ENCODE measurements at places on chromosomes 5 and 9. TPM values are rescaled to one million over a fixed set of nuclear protein-coding genes. Genes with fewer than 3 reads are reported as not detected.

DNA sequence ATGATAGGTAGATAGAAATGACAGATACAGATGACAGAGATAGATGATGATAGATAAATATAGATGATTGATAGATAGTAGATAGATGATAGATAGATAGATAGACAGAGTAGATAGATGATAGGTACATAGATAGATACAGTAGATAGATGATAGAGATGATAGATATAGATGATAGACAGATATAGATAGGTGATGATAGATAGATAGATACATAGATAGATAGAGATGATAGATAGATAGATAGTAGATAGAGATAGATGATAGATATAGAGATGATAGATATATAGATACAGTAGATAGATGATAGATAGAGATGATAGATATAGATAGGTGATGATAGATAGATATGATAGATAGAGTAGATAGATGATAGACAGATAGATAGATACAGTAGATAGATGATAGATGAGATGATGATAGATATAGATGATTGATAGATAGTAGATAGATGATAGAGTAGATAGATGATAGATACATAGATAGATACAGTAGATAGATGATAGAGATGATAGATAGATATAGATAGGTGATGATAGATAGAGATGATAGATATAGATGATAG lies 95.7 kb upstream of the SMIM23 start:
- no peaks in the 10 kb centered on the region for H3K36me3 ChIP-seq
- no peaks in the 10 kb centered on the region for H3K27me3 ChIP-seq
- H3K4me1 ChIP-seq: no peaks in the 10 kb centered on the region
- H3K4me3 ChIP-seq: no peak overlapping the region

DNA sequence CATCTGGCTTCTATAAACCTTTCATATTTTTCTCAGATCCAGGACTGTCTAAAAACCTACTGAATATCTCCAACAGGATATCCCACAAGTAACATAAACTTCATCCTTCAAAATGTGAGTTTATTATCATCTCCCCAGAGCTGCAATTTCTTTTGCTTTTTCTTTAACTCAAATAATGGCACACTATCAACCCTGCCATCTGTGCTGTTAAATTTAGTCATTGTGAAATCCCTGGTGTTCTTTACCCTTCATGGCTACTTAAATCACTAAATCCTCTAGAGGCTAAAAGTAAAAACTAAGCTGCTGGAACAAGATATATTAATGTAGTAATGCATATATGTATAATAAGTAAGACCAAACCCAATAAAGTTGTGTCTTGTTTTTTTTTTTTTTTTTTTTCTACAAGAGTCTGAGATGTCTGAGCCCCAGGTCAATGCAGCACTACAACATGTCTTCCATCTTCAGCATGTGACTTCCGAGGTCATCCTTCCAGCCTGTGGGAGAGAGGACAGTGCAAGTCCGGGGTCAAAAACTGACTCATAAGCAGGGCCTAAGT lies 362.9 kb downstream of the ADGRV1 start:
- no peak overlapping the region for H3K4me3 ChIP-seq
- no peaks in the 10 kb centered on the region for H3K4me1 ChIP-seq
- H3K36me3 ChIP-seq: no peaks in the 10 kb centered on the region
- DNase-seq: no peak

DNA sequence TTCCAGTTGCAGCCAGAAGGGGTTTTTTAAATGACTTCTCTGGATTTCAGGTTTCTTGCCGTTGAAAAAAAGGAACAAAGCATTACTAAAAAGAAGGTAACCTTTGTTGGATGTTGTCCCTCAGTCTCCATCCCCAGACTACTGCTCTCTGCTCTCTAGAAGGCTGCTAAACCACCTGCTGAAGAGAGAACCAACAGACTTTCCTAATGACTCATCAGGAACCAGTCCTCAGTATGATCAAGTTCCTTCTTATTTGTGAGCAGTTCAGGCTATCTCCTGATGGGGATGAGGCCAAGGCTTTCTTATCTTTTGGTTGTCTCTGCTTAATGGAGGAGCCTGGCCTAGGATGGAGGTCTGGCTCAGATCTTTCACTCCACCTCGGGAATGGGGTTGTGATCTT lies 4.1 kb downstream of the KIF4B start:
- H3K4me3 ChIP-seq: no peak overlapping the region
- H3K4me1 ChIP-seq: no peaks in the 10 kb centered on the region
- no peaks in the 10 kb centered on the region for H3K36me3 ChIP-seq
- H3K27ac ChIP-seq: no peak overlapping the region

- no peaks in the 10 kb centered on the region for H3K27me3 ChIP-seq
- H3K4me3 ChIP-seq: no peak overlapping the region
- no peaks in the 10 kb centered on the region for H3K4me1 ChIP-seq
- H3K27ac ChIP-seq: no peak overlapping the region
Measured at GRCh38 chr9:130299785-130300615, 34.4 kb downstream of the HMCN2 start.

- H3K27me3 ChIP-seq: no peaks in the 10 kb centered on the region
- H3K27ac ChIP-seq: no peak overlapping the region
- H3K36me3 ChIP-seq: no peaks in the 10 kb centered on the region
- H3K4me3 ChIP-seq: no peak overlapping the region
- DNase-seq: no peak
Measured at GRCh38 chr9:25658571-25658970, 19.7 kb downstream of the TUSC1 start.

DNA sequence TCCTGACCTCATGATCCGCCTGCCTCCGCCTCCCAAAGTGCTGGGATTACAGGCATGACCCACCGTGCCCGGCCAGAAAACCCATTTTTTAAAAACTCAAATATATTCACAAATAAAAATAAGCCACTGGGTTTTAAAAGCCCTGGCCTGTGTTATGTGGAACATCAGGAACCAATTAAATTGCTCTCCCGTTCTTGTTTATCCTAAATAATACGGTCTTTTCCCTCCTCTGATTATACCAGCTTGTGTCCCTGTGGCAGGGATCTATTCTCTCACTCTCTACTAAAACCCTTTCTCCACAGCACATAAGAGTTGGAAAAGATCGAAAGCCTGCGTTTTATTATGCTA lies 30.1 kb upstream of the LPAR1 start:
- H3K4me1 ChIP-seq: no peaks in the 10 kb centered on the region
- H3K36me3 ChIP-seq: no peaks in the 10 kb centered on the region
- H3K4me3 ChIP-seq: no peak overlapping the region
- DNase-seq: no peak

DNA sequence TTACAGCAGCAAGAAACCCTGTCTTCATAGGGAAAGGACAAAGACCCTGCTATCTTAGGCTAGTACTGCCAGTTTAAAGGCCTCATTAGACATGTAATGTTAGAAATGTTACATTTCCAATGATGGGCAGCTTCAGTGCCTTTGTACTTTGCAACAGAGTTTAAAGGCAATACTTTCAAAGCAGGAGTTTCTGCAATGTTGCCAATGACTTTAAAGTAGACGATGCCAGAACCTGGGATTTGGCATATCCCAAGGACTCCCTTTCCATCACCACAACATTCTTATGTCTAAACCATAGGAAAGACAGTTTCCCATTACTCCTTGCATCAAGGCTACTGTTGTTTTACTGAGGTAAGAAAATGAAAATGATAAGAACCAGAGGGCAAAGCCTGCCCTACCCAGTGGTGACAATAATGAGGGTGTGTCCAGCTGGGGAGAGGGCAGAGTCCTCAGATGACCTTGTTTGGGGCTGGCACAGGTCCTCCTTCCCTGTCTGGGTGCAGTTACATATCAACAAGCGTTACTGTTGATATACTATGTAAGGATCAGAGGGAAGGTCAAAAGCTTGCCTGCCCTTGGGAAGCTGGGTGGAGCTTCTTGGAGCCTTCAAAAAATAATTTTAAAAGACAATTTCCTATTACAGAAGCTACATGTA lies 27.5 kb upstream of the MLANA start:
- no peaks in the 10 kb centered on the region for H3K36me3 ChIP-seq
- no peaks in the 10 kb centered on the region for H3K4me1 ChIP-seq
- DNase-seq: peak; percentile 95
- H3K27me3 ChIP-seq: no peaks in the 10 kb centered on the region
- H3K27ac ChIP-seq: peak overlapping the region; percentile 68

DNA sequence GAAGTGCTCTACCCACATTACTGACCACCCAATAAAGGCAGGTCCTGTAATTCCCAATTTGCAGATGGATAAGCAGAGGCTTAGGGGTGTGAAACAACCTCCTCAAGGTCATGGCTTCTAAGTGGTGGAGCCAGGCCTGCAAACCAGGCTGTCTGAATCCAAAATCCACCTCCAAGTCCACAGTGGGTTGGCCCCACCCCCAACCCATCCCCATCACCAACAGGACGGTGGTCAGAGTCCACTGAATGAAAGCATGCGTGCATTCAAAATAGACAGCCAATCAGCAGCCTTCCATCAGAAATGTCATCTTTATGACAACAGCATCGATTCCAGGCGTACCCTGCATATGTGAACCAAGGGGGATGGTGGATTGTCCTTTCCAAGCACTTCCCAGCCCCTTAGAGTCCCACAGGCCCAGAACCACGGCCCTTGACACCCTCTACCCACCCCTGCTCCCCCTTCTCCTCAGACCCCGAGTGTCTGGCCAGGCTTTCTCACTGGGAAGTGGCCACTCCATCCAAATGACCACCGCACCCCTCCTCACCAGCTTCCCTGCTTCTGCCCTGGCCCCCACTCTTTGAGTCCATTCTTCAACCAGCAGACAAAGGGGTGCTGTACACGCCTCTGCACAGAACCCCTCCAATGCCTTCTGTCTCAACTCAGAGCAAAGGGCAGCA lies 133.1 kb downstream of the KCNIP1 start:
- no peak overlapping the region for H3K27ac ChIP-seq
- H3K27me3 ChIP-seq: peaks cover 2% of the 10 kb centered on the region
- H3K36me3 ChIP-seq: no peaks in the 10 kb centered on the region
- DNase-seq: no peak
- peaks cover 15% of the 10 kb centered on the region for H3K4me1 ChIP-seq

DNA sequence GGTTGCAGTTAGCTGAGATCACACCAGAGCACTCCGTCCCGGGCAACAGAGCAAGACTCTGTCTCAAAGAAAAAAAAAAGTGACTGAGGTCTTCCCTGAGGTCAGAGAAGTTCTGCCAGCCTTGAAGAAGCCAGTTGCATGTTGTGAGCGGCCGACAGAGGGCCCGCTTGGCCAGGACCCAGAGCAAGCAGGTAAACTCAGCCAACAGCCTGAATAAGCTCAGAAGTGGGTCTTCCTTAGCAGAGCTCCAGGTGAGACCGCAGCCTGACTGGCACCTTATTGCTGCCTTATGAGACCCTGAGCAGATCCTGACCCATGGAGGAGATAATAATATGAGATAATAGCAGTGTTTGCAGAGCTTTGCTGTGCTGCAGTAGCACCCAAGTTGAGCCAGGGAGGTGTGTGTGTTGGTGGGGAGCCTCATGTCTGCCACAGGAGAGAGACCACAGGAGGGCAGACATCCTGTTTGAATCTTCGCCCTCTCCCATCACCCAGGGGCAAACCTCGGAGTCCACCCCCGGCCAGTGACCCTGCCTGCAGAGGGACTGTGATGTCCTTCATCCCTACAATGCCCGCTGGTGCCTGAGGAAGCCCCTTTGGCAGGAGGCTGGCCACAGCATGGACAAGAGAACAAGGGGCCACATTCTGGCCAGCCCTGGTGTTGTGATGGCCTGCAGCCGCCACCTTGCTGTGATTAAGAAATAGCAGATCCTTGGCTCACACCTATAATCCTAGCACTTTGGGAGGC lies 10.8 kb upstream of the BARX1 start:
- H3K4me1 ChIP-seq: no peaks in the 10 kb centered on the region
- no peak for DNase-seq
- no peak overlapping the region for H3K27ac ChIP-seq
- H3K4me3 ChIP-seq: no peak overlapping the region
- H3K27me3 ChIP-seq: no peaks in the 10 kb centered on the region
- no peaks in the 10 kb centered on the region for H3K36me3 ChIP-seq

Gene IL3
- polyA plus RNA-seq: not detected

Gene TBC1D2
- polyA plus RNA-seq: 12.2 TPM

Gene INSL4
- polyA plus RNA-seq: not detected

Gene NOXA1
- 16.6 TPM for polyA plus RNA-seq

Gene TAF1L
- polyA plus RNA-seq: not detected

Gene NDST1
- polyA plus RNA-seq: 44.5 TPM

Gene PCDHGA6
- 0.72 TPM for polyA plus RNA-seq

Gene MYORG
- polyA plus RNA-seq: 10.3 TPM
